ENCODE measurements at places on chromosomes 16 and 17.

GRCh38 chr17:28685366-28685765, 23.4 kb downstream of the SUPT6H start:
- no peak for DNase-seq

DNA sequence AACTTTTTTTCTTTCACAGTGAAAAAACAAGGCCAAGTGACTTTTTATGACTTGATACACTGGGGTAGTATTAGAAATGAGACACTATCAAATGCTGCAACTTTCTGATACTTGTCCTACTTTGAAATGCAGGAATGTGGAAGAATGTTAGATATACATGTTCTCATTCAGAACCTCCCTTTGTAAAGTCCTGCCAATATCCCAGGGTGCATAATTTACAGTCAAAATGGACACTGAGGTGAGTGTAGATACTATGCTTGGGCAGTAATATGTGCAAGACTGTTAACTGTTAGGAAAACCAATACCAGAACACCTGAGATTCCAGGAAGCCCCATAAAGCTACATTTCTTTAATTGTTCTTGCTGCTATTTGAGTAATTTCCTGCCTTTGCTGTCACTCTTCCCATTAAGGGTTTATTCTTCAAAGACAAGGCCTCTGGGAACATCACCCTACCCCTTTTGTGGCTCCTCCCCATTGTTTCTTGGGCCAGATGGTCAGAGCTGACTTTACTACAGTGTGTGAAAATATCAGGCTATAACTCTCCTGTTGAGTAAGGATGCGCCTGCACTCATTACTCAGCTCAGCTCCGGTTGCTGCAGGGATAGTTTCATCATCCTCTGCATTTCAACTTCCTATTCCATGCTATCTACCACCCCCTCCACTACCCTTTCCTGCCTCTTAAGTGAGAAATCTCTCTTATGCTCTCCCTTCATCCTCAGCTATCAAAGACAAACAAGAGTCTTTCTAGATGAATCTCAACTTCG, 48.7 kb downstream of the TMEM100 start:
- no peak for DNase-seq

DNA sequence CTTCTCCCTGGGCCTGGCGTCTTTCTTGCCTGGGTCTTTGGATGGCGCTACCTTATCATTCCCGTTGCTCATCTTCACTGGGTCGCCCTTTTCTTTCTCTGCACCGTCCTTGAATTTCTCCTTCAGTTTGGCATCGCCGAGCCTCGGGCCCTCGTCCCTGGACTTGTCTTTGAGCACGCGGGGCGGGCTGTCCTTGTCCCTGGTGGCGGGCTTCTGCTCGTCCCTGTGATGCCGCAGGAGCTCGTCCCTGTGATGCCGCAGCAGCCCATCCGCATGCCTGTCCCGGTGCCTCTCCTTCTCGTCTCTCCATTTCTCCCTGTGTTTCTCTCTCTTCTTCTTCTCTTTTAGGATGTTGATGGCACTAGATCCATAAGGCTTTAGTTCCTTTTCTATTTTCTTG, 64.3 kb downstream of the ZNF778 start:
- DNase-seq = no peak

GRCh38 chr16:10745841-10746240, 2.2 kb downstream of the NUBP1 start:
- no peak for DNase-seq

DNA sequence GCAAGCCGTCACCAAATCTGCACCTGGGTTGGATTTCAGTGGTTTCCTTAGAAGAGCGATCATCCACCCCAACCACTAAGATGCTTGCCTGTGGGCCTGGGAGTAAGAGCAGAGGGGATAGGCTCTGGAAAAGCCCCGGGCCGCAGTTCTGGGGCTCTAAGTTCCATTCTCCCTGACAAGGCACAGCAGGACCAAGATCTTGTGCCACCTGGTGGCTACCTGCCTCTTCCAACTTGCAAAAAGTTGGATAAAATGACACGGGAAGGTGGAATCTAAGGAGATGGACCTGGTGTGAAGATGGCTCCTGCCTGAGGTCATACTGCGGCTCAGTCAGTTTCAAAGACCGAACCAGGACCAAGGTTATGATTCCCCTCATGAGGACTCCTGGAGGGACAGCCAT, 42.3 kb downstream of the ABCC12 start:
- no peak for DNase-seq

- no peak for DNase-seq
Observed at GRCh38 chr16:27251541-27252205, 16.9 kb downstream of the NSMCE1 start.

- DNase-seq = no peak
Observed at GRCh38 chr17:79047923-79048825, 24.2 kb downstream of the C1QTNF1 start.

DNA sequence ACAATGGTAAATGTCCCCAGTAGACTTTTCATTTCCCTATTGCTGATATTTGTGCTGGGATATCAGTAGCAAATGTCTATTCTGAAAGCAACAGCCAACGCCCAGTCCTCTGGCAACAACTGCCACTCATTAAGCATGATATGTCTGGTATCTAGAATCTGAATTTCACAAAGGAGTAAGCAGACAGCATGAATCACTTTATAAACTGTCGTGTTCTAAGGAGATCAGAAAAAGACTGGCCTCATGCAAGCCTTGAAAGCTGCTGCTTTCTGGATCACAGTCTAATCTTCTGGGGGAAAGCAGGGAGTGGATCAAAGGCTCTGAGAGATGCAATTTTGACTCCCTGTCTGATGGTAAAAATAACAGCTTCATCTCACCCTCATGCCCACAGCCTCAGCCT, 153.1 kb upstream of the NOG start:
- no peak for DNase-seq

GRCh38 chr17:1518410-1518809, 2.0 kb upstream of the INPP5K start:
- DNase-seq = no peak

DNA sequence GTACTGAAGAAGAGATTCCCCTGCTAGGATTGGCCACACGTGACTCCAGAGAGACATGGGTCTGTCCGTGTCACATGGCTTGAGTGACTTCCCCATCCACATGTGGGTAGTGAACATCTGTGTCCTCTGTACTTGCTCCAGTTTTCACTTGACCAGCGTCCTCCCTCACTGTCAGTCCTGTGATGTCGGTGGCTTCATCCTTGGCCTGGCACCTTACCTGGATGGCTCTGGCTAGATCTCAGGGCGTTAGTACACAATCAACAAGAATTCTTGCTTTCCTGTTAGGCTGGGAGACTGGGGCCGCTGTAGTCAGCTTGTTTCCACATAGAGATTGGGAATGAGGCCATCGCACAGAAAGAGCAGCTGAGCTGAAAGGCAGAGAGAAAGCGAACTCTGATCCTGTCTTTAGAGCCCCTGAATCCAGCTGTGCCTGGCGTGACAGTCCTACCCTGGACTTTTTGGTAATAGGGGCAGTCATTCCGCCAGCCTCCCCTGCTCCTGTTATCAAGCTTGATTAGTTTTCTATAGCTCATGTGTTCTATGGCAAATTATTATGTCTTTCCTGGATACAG, 227.3 kb downstream of the SNX29 start:
- DNase-seq = no peak

GRCh38 chr17:6577686-6578263, 21.4 kb upstream of the PITPNM3 start:
- no peak for DNase-seq

DNA sequence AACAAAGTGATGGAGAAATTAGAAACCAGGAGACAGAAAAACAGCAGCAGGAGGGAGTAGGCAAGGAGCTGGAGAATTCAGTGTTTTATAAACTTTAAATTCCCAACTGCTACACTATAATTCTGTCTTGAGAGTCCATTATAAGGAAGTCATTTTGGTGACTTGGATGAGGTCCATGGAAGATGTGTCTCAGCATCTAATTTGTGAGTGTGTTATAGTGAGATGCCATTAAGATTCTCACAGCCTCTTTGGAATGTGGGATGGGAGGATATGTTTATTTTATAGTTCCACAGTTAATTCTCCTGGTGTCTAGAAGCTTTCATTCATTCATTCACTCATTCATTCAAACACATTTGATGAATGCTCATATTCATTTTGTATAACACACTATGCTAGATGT, 206.0 kb upstream of the MYOCD start:
- DNase-seq = no peak

DNA sequence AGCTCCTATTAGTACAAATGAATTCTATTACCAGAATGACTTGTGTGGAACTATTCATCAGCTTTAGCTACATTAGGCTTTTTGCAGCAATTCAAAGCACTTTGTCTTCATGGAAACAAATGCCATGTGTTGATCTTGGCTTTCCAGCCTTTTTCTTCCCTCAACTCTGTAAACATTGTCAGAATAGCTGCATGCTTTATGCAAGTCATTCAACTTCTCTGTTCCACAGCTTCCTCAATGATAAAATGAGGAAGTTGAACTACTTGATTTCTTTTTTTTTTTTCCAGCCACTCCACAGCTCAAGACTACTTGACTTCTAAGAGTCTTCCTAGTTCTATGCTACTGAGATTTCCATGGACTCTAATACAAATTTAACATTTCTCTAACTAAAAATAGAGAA, 41.1 kb downstream of the KIAA0753 start:
- no peak for DNase-seq

- DNase-seq = peak; percentile 37
Observed at GRCh38 chr16:79628501-79628975, 28.0 kb upstream of the MAF start.

DNA sequence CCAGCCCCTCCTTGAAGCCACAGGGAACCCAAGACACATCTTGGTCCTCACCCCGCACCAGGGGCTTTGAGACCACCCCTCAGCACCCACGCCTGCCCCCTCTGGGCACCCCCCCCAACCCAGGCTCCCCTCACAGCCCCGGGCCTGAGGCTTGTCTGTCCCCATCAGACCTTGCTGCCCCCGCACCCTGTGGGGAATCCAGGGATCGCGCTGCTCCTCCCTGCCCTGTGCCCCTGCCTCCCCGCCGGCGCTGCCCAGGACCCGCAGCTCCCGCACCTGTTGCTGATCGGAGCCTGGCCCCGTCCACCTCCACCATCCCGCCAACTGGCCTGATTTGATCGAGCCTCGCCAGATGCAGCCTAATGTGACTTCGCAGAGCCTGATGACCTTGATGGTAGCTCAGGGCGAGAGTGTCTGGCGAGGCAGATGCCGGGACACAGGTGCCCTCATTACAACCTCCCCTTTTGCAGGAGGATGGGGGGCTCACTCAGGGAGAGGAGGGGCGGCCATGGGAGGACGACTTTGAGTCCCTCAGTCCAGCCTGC, 29.0 kb downstream of the SLC25A10 start:
- no peak for DNase-seq

DNA sequence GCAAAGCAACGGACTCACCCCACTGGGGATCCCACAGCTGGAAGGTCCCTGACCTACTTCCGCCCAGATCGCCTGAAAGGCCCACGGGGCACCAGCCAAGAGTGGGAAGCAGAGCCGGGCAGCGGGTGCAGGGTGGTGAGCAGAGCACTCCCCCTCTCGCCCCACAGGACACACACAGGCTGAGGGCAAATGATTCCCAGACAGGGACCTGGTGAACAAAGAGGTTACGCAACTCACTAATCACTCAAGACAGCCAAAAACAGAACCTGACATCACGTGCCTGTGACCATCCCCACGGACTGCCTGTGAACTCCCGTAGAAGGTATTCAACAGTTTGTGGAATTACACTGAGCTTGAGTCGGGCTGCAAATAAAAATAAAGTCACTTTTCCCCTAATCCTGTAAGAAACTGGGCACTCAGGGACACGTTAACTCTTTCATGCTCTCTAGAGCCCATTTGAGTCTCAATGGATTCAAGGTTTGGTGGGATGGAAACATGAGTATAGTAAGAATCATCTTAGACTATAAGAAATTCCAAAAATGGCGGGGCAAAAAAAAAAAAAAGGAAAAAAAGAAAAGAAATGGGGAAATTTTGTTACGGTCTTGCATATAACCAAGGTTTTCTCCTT, 396.1 kb downstream of the SOX9 start:
- no peak for DNase-seq

DNA sequence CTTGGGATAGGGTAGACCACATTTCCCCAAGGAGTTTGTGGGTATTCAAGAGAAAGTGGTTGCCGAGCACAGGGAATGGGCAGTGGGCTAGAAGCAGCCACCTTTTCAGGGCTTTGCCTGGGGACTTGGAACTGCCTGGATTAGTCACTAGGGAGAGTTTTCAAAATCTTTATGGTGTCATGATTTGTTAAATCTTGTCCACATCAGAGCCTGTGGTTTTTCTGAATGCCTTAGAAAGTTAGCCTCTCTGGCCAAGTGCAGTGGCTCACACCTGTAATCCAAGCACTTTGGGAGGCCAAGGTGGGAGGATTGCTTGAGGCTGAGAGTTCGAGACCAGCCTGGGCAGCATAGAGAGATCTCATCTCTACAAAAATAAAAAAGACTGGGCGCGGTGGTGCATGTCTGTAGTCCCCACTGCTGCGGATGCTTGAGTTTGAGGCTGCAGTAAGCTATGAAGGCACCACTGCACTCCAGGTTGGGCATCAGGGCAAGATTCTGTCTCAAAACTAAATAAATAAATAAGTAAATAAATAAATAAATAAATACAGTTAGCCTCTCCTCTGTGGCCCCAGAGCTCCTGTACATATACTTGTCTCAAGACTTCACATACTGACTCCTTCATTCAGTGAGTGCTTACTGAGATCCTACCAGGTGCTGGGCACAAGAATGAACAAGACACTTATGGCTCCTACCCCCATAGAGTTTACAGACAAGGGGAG, 76.3 kb upstream of the HNF1B start:
- DNase-seq = no peak

GRCh38 chr17:64123114-64123513, 6.8 kb downstream of the ERN1 start:
- no peak for DNase-seq

DNA sequence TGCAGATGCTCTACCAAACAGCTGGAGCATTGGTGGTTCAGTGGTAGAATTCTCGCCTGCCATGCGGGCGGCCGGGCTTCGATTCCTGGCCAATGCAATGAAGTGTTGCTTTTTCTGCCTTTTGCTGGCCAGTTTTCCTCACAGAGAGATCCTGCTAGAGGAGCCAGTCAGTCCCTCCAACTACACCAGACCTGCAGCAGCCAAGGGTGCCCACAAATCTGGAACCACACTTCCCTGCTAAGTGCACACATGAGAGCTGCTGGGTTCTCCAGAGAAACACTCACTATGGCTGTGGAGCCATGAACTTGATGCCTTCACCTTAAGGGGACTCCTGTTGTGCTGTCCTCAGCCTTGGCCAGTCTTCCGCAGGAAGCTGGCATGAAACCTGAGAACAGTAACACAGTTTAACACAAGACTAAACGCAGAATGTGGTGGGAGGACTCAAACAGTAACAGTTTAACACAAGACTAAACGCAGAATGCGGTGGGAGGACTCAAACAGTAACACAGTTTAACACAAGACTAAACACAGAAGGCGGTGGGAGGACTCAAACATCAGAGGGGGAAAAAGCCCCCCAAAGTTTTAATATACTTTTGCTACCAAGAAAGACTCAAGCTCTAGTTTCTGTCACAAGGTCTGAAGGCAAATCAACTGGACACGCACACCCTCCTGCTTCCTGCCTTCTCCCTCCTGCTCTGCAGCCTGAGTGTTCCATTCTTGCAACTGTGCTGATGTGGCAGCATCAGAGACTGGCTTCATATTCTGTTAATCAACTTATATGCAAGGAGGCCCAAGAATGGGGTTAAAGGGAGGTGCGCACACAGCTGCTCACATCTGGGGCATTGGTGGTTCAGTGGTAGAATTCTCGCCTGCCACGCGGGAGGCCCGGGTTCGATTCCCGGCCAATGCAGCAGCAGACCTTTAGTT, 12.0 kb downstream of the VAC14 start:
- no peak for DNase-seq
